ENCODE measurements at places on chromosomes 5 and 9.

DNA sequence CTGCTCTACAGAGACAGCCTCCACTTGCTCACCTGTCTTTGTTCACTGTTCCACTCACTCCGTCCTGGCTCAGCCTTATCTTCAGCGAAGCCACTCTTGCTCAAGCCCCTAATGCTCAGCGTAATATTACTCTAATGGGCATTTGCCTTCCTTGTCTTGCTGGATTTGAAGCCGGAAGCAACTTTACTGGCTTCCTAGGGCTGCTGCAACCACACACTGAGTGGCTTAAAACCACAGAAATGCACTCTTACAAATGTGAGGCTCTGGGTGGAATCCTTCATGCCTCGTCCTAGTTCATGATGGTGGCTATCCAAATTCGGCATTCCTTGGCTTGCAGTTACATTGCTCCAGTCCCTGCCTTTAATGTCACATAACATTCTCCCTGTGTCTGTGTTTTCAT, 85.5 kb upstream of the MARCHF11 start:
- DNase-seq, result no peak

- no peak for DNase-seq
Observed at GRCh38 chr5:50808406-50808805, 142.0 kb downstream of the PARP8 start.

DNA sequence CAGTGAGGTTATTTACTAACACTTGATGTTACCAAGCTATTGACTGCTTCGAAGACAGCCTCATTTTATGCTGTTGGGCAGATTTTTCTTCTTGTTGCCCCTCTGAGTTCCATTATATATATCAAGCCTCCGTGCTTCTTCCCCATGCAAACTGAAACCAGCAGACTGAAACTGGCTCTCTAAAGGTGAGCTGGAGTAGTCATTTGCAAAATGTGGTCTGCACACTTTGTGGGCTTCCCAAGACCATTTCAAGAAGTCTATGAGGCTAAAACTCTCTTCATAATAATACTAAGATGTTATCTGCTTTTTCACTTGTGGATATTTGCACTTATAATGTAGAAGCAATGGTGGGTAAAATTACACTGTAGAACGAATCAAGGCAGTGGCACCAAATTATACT, 13.9 kb downstream of the SLC36A1 start:
- no peak for DNase-seq

DNA sequence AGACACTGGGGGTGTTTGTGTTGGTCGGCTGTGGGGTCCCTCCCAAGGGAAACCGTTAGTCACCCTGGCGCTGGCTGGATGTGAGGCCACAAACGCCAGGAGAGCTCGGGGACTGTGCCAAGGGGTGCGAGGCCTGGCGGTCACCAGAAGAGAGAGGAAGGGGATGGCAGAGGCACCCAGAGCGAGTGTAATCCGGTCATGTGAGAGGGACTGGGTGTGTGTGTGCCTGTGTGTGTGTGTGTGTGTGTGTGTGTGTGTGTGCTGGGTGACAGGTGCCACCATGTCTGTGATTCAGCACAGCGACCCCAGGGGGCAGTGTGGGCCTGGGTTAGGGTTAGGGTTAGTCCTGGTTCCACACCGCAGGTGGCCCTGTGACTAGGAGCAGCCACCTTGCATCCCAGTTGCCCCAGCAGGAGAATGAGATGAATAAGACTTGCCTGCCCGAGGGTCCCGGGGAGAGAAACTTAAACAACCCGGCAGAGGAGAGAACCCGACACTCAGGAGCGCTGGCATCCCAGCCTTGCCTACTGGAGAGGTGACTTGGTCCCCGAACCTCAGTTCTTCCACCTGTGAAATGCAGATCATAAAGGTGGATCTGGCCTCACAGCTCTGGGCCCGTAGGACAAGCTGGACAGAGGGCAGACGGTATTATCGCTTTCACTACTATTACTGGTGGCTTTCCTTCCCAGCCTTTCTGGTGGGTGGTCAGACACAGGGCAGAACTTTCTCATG, 1.4 kb upstream of the ADAMTSL2 start:
- DNase-seq, result peak; percentile 80

DNA sequence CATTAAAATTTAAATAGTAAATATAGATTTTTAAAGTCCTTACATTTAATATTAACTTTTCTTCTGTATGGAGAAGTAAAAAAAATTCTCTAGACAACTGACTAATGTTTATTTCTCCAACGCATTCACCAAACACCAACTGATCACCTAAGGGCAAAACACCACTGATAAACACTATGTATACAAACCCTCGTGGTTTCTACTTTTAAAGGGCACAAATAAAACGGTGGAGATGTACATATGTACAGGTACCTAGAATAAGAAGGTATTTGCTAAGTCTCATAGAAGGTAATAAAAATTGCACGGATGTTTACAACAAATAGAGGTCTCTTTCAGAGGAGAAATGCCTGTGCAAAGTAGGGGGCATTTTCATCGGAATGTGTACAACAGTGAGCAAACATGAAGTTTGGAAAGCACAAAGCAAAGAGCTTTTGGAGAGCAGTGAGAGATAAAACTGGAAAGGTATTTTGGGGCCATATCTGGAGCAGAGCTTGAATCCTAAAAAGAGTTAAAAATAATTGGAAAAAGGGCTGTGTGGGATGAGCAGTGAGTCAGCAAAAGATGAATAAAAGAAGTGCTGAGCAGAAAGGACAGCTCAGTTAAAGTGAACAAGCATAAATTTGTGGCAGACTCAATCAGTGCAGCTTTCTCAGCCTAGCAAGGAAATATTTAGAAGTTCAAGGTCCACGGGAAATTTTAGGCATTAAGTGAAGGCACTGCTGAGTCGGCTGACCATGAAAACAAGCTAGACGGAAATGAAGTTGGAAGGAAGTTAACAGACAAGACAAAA, 160.0 kb downstream of the TMEM161B start:
- DNase-seq, result no peak

DNA sequence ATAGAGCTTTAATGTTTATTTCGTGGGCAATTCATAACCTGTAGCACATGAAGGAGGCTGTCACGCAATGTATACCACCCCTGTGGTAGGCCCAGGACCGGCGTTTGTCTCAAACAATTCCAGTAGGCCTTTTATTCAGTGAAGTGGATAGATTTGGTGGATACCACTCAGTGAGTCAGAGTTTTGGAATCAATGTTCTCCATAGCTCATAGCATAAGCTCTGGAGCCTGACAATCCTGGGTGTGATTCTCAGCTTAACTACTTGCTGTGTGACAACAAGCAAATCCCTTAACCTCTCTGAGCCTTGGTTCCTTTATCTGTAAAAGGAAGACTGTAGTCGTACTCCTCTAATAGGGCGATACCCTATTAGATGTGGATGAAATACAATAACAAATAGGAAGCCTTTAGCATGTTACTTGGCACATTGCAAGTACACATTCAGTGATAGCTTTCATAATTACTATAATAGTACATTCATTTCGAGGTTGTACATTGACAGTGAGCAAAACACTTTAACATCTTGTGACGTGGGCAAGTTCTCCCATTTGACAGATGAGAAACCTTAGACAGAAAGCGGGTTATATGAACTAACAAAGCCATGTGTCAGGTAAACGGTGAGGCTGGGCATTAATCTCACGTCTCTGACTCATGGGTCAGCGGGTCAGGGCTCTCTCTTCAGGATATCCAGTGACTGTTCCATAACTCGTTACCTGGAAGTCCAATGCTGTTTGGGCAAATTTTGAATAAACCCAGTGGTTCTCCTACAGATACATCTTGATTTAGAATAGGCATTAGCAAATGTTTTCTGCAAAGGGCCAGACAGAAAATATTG, 130.8 kb downstream of the C9orf152 start:
- no peak for DNase-seq

DNA sequence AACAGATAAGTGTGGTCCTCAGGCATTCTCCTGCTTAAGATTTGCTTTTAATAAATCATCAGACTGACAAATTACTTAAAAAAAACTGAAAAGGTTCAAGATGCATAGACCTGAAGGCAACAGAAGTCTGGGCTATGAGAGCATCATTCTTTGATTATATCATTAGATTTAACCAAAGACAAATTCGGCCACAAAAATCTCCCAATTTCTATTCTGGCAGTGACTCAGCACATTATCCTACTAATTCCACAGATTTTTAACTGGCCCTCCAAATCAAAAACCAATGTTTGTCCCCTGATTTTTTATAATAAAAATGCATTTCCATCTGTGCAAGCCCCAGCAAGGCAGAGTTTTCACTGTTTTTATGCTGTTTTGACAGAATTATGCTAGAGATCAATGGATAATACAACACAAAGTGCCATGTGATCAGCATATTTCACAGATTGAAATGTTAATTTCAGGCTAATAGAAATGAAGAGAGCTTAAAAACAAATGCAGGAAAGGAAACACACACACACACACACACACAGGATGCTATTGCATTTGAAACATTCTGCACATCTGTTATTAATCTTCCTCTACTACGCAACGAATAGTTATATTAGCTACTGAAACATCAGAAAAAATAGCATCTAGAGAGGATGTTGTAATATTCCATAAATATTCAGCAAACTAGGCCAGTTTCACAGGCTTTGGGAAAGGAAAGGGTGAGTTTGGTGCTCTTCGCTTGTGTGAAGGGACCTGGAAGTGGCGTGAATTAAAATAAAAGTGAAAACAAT, 177.6 kb upstream of the ST8SIA4 start:
- DNase-seq, result no peak

GRCh38 chr5:6713274-6714225, at the start of gene TENT4A:
Gene TENT4A (plus strand): TSS chr5:6713432. CDS start chr5:6713984, 552 bp downstream.
- peak; percentile 98 for DNase-seq

Data from CD4-positive, alpha-beta T cell treated with Interleukin-17A for 4 hours (primary cell).